GM12891 (cell line): ENCODE measurements at places on chromosomes 7 and 10.

DNA sequence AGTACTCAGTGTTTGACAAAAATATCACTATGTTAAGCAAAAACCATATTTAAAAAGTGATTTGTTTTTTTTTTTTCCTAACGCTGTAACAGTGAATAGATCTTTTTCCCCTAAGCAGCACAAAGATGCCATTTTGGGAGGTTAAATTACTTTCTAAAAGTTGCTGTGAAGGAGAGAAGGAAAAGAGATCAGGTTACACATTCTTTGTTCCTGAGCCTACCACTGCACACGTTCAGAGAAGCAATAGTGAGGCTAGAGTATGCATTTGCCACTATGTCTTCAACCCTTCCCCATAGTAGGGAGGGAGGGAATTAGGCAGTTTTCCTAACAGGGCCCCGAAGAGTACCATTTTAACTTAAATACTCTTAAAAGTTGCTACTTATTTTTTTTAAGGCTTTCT, 38.9 kb downstream of the BMPR1A start:
- no peak for DNase-seq

GRCh38 chr7:80139236-80139635, 4.6 kb downstream of the GNAI1 start:
- no peak for DNase-seq

DNA sequence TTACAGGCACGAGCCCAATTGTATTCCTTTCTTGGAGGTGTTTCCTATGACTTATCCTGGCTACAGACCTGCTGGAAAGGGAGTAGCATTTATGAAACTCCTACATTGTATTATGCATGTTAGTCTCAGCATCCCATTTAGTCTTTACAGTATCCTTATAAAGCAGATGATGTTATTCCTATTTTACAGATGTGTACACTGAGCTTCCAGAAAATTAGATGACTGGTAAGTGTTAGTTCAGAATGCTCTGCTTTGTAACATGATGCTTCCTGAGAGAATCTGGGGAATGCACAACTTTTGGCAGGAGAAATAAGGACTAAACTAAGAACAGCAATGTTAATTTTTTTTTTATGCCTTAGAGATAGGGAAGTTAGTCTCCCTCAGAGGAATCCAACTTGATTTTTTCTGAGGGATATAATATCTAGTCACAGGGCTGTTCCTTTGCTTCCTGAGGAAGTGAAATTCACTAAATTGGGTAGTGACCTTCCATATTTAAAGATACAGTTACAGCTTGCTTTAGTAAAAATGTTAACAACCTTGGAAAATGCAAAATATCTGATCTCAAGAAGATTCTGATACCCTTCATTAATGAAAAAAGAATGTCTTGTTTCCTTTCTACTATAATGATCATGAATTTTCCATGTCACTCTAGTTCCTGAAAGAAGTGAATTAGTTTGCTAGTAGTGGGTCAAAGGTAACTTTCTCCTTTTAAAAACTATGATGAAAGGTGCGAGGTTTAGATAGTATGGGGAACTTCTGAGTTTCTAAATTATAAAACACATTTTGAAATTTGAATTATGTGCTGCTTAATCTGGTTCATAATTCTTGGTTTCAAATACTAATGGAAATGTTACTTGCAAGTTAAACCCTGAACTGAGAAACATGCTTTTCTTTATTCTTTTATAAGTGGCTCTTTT, 194.0 kb upstream of the PRPS1L1 start:
- no peak for DNase-seq

GRCh38 chr7:46534664-46535588, 613.9 kb upstream of the IGFBP3 start:
- DNase-seq = no peak

GRCh38 chr7:82623812-82624211, 180.2 kb upstream of the CACNA2D1 start:
- no peak for DNase-seq

DNA sequence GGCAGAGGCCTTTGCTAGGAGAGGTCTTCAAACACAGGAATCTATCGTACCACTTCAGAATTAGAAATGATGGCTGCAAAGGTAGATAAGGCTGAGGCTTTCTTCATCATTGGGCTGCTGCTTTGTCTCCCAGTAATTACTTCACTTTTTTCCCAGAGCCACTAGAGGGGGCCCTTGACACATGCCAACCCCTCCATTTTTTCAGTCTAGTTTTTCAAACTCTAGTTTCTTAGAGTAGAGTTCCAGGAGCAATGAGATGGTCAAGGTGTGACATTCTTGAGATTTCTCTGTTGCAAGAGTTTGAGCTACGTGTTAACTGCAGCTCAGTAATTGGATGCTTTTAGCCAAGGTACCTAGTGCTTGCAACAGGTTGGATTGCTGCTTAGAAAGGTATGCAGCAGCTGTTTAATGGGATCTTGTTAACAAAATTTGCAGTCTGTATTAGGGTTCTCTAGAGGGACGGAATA, 33.8 kb upstream of the RBM20 start:
- DNase-seq = peak; percentile 20

- no peak for DNase-seq
Measured at GRCh38 chr7:140060788-140061606, 1.8 kb downstream of the PARP12 start.

DNA sequence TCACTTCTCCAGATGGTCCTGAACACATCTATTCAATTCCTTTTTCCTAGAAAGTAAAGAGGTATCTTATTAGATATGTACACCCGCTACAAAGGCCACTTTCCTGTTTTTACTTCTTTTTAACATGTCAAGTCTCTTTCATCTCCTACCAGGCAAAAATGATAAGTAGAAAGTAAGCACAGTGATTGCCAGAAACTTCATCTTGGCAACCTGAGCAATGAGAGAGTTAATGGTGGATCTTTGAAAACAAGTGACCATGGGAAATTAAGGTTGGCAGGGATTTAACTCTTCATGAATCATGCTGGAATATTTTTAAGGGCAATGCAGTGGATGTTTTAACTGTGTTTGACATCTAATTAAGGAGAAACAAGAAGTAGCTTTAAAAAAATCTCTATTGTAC, 2.7 kb downstream of the SEMA3A start:
- no peak for DNase-seq

DNA sequence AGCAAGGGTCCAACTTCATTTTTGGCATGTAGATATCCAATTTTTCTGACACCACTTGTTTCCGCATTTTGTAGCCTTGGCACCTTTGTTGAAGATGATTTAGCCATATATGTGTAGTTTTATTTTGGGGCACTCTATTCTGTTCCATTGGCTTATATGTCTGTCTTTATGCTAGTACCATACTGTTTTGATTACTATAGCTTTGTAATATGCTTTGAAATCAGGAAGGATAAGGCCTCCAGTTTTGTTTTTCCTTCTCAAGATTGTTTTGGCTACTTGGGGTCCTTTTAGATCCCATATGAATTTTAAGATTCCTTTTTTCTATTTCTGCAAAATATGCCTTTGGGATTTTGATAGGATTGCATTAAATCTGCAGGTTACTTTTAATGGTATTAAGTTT, 9.5 kb upstream of the BTBD16 start:
- DNase-seq = no peak

- no peak for DNase-seq
Measured at GRCh38 chr7:42945821-42946626, 13.8 kb downstream of the MRPL32 start.

DNA sequence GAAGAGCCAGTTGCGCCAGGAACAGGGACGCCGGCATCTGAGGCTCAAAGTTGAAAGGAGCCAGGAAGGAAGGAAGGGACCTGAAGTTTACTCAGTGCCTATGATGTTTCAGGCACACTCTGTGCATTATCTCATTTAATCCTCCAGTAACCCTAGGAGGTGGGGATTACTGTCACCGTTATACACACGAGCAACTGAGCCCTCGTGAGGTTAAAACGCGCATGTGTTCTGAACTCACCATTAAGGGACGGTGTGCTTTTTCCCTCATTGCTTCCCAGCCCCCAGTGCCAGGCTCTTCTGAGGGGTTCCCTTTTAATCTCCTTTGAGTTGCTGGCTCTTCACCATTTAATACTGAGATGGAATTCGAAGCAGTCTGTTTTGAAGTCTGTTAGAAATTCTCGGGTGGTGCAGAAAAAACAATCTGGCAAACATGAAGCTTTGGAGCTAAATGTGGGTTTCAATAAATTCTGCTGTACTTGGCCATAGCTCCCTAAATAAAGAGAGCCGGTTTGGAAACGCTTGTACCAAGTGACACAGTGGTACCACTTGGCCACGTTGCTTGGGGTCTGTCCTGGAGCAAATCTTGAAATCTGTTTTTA, 102.2 kb downstream of the TAX1BP1 start:
- no peak for DNase-seq

DNA sequence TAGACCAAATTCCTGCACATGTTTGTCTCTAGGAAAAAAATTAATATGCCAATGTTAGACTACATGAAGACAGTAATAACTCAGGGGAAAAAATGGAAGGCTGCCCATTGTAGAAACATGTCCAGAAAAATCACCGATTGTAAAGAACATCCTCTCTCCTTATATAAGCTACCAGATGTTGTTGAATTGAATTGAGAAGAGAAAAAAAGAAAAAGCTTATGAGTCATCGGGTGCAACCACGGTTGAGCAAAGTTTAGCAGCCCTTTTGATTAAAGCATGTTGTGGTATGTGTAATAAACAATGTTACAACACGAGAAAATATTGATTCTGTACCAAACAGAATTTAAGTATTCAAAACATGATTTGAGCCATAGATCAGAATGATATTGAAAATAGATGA, 102.3 kb upstream of the ARHGAP21 start:
- DNase-seq = no peak

GRCh38 chr10:86648704-86649427, 5.5 kb upstream of the OPN4 start:
- DNase-seq = no peak

GRCh38 chr10:18619016-18619415, 32.4 kb downstream of the NSUN6 start:
- DNase-seq = no peak

DNA sequence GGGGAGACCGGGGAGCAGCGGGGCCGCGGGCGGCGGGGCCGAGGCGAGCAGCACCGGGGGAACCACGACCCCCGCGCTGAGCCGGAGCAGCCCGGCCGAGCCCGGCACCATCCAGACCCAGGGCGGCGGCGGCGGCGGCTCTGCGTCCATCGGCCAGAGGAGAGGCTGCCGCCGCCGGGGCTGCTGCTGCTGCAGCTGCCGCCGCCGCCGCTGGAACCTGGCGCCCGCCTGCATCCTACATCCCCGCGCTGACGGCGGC, 190 bp downstream of the TCERG1L start:
- no peak for DNase-seq

GRCh38 chr7:133540096-133540860, 287.4 kb downstream of the EXOC4 start:
- DNase-seq = no peak
